Hypothalamus (tissue), 51 donors: ENCODE measurements at places on chromosomes 12 and 14.

- DNase-seq = no peak
Measured at GRCh38 chr12:7542046-7542445, 38.5 kb upstream of the CD163 start.

DNA sequence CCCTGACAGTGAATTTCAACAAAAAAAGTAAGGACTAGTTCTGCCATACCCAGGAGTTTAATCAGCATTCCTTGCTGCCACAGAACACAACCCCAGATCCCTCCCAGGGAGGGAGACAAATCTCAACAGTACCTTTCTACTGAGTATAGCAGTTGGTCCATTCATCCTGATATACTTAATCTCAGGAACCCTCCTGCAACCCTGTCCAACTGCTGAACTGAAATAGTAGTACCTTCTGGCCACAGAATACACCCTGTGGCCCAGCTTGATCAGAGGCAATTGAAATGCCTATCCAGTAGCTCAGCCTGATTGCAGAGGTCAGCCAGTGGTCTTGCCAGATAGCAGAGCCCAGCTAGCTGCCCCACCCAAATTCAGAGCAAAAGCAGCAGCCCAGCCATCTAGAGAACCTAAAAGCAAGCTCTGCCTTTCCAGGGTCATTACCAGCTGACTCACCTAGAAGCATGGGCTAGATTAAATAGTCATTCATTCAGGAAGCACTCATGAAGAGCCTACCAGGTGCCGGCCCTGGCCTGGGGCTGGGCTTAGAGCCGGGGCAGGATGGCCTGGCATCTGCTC, 40.0 kb upstream of the RHOJ start:
- DNase-seq = no peak

DNA sequence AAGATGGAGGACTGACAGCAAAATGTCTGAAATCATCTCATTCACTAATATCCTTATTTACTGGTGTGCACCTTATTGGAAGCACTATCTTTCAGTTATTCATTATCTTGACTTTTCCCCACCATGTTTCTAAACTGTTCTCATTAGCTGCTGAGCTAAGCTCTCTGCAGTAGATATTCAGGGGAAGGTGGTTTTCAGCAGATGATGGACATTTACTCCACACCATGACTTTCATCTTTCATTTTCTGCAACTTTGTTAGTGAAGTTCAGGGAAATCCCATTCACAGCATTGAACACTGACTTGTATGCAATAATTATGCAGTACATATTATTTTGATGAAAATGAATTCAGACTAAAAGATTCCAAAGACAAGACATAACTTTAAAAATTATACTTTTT, 373.6 kb upstream of the FLRT2 start:
- no peak for DNase-seq

DNA sequence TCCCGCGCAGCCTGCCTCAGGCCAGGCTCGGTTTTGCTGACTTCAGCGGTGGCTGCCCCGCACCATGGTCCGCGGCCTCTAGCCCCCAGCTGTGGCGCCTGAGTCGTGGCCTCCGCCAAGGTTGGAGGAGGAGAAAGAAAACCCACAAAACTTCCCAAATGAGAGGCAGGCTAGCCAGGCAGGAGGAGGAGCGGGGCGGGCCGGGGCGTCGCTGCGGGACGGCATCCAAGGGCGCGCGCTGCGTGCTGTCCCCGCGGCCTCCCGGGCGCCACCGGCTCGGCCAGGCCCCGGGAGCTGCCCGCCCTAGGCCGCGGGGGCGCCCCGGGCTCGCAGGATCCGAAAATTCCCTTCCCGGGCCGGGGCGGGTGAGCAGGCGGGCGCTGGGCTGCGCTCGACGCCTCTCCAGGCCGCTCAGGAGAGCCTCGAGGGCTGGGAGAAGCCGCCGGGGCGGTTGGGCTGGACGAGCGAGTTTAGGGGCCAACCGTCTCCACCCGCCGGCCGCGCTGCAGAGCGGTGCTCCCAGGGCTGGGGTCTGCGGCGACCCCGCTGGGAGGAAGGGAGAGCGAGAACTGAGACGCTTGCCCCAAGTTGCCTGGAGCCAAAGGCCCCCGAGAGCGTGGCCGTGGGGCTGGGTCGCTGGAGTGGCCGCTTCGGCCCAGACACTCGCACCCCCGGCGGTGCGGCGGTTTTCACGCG, at the start of gene EFS:
TSS of gene EFS (minus strand) at position 137 of the 696 bp plus-strand sequence. CDS start 147 bp downstream, outside the sequence.
- DNase-seq = peak; percentile 49
